ENCODE measurements at places on chromosomes 1 and 21.

DNA sequence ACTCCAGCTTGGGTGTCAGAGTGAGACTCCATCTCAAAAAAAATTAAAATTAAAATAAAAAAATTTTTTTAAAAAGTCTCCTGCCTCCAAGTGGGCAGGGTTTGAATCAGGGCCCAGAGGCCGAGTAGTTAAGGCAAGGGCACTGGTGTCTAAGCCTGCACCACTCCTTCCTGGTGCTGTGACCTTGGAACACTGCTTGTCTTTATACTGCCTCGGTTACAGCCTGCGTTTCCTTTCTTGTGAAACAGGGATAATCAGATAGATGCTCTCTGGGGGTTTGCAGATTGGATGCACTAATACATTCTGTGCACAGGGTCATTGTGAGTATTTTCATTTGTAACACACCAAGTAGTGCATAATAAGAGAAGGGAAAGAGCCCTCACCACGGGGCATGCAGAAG, 58.4 kb upstream of the EFHD2 start:
- no peak for DNase-seq

DNA sequence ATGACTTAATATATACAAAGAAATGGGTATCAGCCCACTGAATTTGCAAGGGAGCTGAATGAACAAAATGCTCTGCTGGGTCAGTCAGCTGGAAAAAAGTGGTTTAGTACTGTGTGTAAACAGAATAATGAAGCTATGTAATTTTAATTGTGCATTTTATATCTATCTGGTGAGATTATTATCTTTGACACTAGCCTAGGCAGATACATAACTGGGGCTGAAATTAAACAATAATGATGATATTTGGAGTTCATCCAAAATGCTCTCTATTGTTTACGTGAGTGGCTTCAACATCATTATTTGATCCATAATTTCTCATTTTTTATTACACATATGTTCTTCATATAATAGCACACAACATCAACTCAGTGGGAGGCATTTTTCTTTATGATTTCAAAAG, 208.5 kb upstream of the SNX7 start:
- DNase-seq, result no peak

- DNase-seq, result no peak
Measured at GRCh38 chr1:28062806-28063205, 25.6 kb downstream of the EYA3 start.

DNA sequence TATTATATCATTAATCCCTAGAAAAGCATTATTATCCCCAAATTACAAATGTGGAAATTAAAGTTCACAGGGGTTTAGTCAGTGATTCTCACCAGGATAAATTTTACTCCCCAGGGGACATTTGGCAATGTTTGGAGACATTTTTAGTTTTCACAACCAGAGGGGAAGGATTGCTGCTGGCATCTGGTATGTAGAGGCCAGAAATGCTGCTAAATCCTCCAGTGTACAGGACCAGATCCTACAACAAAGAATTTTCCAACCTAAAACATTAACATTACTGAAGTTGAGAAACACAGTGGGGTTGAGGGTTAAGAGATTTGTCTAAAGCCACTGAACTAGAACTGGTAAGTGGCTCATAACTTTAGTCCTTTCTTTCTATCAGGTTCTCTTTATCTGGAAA, 162.0 kb upstream of the SYT6 start:
- no peak for DNase-seq

DNA sequence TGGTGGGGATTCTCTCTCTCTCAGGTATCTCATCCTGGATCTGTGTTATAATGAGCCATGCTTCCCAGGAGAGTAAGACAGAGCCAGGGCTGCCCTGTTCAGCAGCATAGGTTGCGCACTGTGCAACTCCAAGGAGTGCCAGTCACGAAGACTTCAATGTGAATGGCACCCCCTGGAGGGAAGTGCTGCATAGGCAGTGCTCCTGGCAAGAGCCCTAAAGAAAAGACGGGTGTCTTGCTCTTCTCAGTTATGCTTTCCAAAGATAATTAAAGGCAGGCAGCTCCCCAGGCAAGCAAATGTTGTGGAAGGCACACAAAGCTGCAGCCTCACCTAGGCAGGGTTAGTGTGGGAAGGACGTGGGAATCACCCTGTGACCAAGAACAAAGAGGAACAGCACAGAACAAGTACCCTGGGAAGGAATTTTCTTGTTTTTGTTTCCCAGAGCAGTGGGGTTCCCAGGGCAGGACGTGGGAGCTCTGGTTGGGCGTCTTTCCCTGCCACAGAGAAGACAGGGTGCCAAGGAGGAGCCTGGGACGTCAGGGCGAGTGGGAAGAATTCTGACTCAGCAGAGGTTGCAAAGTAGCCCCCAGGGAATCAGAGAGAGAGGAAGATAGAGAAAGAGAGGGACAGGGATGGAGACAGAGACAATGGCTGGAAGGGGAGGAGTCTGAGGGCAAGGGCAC, 120.9 kb downstream of the KCNN3 start:
- DNase-seq, result no peak

DNA sequence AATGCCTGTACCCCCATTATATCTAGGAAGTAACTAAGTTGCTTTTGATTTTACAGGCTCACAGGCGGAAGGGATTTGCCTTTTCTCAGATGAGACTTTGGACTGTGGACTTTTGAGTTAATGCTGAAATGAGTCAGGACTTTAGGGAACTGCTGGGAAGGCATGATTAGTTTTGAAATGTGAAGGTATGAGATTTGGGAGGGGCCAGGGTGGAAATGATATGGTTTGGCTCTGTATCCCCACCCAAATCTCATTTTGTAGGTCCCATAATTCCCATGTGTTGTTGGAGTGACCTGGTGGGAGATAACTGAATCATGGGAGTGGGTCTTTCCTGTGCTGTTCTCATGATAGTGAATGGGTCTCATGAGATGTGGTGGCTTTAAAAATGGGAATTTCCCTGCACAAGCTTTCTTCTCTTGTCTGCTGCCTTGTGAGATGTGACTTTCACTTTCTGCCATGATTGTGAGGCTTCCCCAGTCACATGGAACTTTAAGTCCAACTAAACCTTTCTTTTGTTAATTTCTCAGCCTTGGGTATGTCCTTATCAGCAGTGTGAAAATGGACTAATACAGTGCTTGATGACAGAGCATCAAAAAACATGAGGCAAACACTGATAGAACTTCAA, 1119.5 kb downstream of the PLA2G4A start:
- no peak for DNase-seq

All from stimulated activated CD4-positive, alpha-beta T cell treated with anti-CD3 and anti-CD28 coated beads, Interleukin-15, amount 100 ng/mL, for 1 hour (primary cell).